Pancreas (tissue), 10 donors: ENCODE measurements at places on chromosomes 6 and 20. TPM values are rescaled to one million over a fixed set of nuclear protein-coding genes. Genes with fewer than 3 reads are reported as not detected.
A peak's percentile ranks its signal among the peaks of the same experiment; 100 is the strongest.

DNA sequence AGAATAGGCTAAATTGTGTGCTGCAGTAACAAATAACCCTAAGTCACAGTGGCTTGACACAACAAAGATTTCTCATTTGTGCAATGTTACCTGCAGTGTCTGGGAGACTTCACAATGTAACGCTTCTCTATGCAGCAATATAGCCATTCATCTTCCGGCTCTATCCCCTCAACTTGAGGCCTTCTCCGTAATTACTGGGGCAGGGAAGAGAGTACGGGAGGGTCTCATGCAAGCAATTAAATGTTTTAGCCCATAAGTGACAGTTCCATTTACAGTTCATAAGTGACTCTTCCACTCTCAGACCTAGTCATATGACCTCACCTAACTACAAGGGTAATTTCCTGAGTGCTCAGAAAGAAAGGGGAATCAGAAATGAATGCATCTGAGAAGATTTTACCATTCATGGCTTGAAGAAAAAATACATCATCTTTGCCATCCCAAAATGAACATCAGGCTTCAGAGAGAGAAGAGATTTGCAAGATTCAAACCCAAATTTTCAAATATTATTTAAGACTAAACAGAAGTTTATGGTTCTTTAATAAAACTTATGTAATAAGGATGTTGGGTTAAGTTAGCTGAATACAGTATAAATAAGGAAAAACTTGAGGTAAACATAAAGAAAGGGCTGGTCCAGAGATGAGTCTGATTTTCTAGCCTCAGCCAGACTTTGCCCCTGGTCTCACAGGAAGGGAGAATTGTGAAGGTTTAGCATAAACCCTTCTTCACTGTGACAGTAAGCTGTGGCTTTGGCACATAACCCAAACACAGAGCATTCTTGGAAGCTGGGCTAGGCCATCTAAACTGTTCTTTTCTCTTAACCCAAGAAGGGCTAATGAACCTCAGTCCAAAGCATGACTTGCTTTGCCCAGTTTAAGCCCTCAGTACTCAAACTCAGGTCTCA is 13.3 kb downstream of the GPR6 start:
- H3K27me3 ChIP-seq: no peaks in the 10 kb centered on the region
- no peaks in the 10 kb centered on the region for H3K36me3 ChIP-seq
- H3K4me1 ChIP-seq: no peaks in the 10 kb centered on the region
- no peak overlapping the region for H3K4me3 ChIP-seq

- DNase-seq: no peak
- H3K4me1 ChIP-seq: no peaks in the 10 kb centered on the region
- H3K27me3 ChIP-seq: no peaks in the 10 kb centered on the region
- no peak overlapping the region for H3K27ac ChIP-seq
These were observed 181.5 kb upstream of the LAMP5 start for GRCh38 chr20:9332791-9333479.

DNA sequence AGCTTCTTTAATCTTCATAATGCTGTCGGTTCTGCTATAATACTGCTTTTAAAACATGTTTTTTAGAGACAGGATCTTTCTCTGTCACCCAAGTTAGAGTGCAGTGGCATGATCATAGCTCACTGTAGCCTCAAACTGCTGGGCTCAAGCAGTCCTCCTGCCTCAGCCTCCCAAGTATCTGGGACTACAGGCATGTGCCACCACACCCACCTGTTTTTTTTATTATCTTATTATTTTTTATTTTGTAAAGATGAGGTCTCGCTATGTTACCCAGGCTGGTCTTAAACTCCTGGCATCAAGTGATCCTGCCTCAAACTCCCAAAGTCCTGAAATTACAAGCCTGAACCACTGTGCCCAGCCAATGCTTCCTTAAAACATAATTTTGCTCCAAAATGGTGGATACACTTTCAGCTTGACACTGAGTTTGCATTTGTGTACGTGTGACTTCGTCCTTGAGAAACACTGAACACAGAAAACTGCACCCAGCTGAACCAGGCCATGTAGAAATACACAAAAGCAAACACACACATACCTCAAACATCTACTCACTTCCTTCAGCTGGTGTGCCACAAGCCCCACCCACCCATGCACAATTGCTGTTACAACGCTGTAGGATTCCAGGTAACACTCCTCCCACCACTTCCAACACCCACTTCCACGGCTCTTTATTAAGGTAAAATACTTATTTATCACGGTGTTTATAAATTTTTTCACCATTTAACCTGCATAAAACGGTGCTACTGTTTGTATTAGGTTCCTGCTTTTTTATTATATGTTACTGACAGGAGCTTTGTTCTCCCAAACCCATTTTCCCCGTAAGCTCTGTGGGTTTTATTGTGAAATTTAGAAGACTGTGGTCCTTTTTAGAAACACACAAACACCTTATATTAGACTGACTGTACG is 109.1 kb downstream of the TSHZ2 start:
- peak overlapping the region; percentile 44 for H3K27ac ChIP-seq
- H3K36me3 ChIP-seq: no peaks in the 10 kb centered on the region
- no peaks in the 10 kb centered on the region for H3K27me3 ChIP-seq

- H3K4me1 ChIP-seq: no peaks in the 10 kb centered on the region
- no peak for DNase-seq
- no peak overlapping the region for H3K4me3 ChIP-seq
- H3K27ac ChIP-seq: no peak overlapping the region
These were observed 158.4 kb downstream of the GPX5 start for GRCh38 chr6:28683945-28684538.

GRCh38 chr6:129766959-129767728 is 57.2 kb upstream of the ARHGAP18 start:
- no peaks in the 10 kb centered on the region for H3K27me3 ChIP-seq
- no peak overlapping the region for H3K27ac ChIP-seq
- H3K36me3 ChIP-seq: no peaks in the 10 kb centered on the region
- no peaks in the 10 kb centered on the region for H3K4me1 ChIP-seq

Gene CBLN4
- total RNA-seq: 0.20 TPM

DNA sequence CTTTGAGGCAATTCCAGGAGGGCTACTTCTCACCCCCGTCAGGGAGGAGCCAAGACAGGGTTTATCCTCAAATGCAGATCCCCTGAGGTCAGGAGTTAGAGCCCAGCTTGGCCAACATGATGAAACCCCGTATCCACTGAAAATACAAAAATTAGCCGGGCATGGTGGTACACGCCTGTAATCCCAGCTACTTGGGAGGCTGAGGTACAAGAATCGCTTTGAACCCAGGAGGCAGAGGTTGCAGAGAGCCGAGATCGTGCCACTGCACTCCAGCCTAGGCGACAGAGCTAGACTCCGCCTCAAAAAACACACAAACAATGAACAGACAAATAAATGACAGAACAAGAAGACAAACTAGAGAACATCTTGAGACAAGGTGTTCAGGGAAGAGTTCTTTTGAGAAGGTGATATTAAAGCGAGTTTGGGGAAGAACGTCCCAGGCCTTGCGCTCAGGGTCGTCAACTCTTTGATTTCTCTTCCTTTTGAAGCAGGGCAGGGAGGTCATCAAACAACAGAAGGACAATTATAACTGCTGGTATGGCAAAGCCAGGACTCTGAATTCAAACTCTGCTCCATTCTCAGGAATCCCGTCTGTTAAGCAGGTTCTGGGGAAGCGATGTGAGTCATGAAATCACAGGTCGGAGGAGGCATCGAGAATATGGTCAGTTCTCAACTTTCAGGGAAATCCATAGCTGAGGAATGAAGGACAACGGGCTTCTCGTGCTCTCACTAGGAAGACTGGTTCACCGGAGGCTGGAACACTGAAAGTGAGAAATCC is 1.4 kb upstream of the RALY start:
- H3K4me1 ChIP-seq: peaks cover 21% of the 10 kb centered on the region
- no peaks in the 10 kb centered on the region for H3K27me3 ChIP-seq
- H3K36me3 ChIP-seq: no peaks in the 10 kb centered on the region
- peak overlapping the region; percentile 82 for H3K4me3 ChIP-seq
